Activated B cell treated with CpG ODN at 0.5 μM for 24 hours (primary cell): ENCODE measurements at places on chromosomes 2 and 18. TPM values are rescaled to one million over a fixed set of nuclear protein-coding genes. Genes with fewer than 3 reads are reported as not detected.

DNA sequence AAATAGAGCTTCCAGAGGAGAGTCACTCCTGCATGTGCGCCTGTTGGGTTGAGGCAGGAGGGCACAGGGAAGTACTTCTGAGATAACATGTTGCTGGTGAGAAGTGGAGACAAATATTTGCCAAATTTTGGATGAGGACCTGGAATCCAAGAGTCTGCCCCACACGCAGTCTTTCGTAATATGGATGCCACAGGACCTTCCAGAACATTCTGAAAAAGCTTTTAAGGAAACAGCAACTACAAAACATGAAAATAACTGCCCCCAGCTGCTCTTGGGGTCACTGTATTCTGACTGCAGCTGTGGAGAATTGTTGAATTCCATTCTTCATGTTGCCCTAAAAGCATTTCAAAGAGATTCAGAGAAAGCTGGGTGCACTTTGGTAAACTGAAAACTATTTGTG is 227.5 kb downstream of the C1D start:
- DNase-seq: no peak
- no peak overlapping the region for H3K27ac ChIP-seq
- no peaks in the 10 kb centered on the region for H3K4me1 ChIP-seq
- H3K36me3 ChIP-seq: no peaks in the 10 kb centered on the region
- no peak overlapping the region for H3K4me3 ChIP-seq

GRCh38 chr2:106012591-106013347 is 181.3 kb downstream of the UXS1 start:
- no peak overlapping the region for H3K4me3 ChIP-seq
- H3K4me1 ChIP-seq: no peaks in the 10 kb centered on the region
- peaks cover 2% of the 10 kb centered on the region for H3K27me3 ChIP-seq
- H3K27ac ChIP-seq: no peak overlapping the region
- H3K36me3 ChIP-seq: no peaks in the 10 kb centered on the region
- no peak for DNase-seq

Gene SCTR
- not detected in 2 replicates for total RNA-seq

GRCh38 chr18:3357516-3357915 is 92.5 kb upstream of the TGIF1 start:
- no peaks in the 10 kb centered on the region for H3K4me1 ChIP-seq
- H3K27me3 ChIP-seq: no peaks in the 10 kb centered on the region
- no peak for DNase-seq
- H3K4me3 ChIP-seq: no peak overlapping the region
- H3K27ac ChIP-seq: no peak overlapping the region

DNA sequence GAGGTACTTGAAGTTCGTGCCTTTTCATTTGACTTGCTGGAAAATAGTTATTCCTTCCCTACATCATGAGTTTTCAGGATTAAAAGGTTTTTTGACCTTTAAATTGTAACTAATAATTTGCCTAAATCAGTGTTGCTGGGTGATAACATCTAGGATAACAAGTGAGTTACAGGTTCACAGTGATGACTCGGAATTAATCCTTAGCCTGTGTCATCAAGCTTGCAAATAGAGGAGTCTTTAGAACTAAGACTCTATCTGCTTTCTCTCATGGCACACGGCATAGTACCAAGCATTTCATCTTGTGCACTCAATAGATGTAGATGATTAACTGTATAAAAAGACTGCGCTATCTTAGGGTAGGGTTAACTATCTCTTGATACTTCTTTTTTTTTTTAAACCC is 79.5 kb downstream of the CAMKMT start:
- H3K4me1 ChIP-seq: no peaks in the 10 kb centered on the region
- DNase-seq: no peak
- no peaks in the 10 kb centered on the region for H3K27me3 ChIP-seq
- no peak overlapping the region for H3K4me3 ChIP-seq
